ENCODE measurements at places on chromosomes 16 and 17.

DNA sequence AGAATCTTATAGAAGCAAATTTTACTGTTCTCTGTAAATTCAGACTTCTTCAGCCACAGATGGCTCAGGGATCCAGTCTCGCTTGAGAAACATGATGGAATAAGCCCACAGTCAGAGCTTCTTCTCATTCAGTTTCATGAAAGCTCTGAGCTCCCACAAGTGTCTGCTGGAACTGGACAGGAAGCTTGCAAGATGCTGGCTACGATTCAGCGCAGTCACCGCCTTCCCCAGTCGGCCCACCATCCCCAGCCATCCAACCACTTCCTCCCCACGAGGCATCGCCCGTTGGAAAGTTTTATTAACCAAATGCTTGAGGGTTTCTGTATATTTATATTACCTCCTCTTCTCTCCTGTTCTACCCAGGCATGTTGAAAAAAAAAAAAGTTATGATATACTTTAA, 171.7 kb downstream of the ZFHX3 start:
- DNase-seq, result peak; percentile 2

DNA sequence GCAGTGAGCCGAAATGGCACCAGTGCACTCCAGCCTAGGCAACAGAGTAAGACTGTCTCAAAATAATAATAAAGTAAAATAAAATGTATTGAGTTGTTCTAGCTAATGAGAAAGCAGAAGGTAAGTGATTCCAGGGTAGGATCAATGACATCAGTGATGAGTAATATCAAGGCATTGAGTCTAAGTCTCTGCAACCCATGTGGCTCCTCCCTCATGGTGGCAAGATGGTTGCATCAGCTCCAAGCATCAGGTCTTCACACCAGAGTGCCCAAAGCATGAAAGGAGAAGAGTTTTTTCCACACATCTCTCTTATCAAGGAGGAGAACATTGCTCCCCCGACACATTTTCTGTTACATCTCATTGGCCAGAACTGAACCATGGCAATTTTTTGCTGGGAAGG, 34.8 kb upstream of the GAS7 start:
- DNase-seq, result no peak

GRCh38 chr16:77788181-77789084, at the start of gene VAT1L:
Gene VAT1L, plus strand, starts transcription at chr16:77788564. Its CDS starts 119 bp downstream, at chr16:77788683.
- no peak for DNase-seq

GRCh38 chr16:78289844-78290277, 190.4 kb downstream of the WWOX start:
- DNase-seq, result no peak

DNA sequence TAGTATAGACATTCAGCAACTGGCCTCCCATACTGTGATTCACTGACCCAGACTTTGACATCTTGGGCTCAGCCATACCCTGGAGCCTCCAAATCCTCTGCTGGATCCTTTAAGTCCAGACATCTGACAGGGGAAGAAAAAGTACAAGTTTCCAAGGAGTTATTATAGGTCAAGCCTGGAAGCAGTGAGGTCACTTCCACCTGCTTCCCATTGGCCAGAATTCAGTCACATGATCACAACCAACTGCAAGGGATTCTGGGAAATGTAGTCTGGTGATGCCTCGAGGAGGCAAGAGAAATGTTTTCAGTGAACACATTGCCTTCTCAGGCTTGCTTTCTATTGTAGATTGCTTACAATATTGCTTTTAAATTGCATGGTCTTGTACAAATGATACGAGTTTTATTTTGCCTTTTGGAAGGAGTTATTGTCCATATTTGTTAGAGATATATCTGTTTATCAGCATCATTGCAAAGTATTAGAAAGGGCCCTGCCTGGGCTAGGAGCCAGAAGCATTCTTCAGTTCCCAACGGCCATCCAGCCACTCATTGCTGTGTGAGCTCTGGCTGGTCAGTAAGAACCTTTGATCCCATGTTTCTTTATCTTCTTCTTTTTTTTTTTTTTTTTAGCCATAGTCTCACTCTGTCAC, 696.9 kb downstream of the WWOX start:
- DNase-seq, result no peak

GRCh38 chr17:12642034-12642433, 23.7 kb upstream of the MYOCD start:
- DNase-seq, result no peak

DNA sequence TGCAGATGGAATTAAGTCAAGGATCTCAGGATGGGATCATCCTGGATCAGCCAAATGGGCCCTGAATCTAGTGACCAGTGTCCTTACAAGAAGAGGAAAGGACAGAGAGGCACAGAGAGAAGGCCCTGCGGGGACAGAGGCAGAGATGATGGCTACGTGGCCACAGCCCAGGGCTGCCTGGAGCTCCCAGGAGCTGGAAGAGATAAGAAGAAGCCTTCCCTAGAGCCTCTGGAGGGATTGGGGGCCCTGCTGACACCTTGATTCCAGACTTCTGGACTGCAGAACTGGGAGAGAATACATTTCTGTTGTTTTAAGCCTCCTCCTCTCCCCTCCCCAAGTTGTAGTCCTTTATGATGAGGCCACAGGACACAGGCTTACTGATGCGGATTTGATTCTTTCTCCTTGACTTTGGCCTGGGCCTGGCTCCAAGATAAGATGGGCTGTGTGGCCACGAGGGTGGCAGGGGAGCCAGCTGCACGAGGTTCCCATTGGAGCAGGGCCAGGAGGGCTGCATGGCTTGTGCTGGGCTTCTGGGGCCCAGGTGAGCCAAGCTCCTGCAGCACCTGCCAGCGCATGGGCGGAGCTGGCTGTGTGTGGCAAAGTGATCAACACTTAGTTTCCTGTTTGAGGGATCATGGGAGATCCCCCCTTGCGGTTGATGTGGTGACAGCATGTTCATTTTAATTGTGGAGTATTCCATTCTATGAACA, 146.1 kb downstream of the IRF8 start:
- DNase-seq, result peak; percentile 25

DNA sequence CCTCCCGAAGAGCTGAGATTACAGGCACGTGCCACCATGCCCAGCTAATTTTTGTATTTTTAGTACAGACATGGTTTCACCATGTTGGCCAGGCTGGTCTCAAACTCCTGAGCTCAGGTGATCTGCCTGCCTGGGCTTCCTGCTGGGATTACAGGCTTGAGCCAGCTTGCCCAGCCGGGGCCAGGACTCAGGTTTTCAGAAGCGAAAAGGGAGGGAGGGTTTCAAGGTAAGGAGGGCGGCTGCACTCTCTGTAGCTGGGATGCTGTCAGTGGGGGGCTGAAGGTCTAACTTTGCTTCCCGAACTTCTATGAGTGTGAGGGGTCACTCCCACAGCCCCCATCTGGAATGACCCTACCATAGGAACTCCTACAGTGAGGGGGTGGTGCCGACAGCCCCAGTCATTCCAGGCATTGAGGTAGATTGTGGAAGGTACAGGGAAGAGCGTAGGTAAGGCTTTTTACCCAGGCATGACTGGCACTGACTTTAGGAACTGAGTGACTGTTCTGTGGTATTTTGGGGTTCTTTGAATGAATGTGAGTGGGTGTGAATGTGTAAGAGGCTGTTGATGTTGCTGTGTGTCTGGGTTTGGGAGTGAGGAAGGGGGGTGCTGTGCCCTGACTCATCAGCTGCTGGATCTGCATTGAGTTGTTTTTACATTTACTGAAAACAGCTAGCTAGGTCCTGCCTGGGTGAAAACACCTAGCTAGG, 3.8 kb upstream of the C1QL1 start:
- DNase-seq, result no peak

- no peak for DNase-seq
These were observed 9.6 kb upstream of the EIF1 start for GRCh38 chr17:41678907-41679739.

GRCh38 chr16:86065711-86066110, 166.7 kb downstream of the IRF8 start:
- no peak for DNase-seq

Data from stimulated activated CD8-positive, alpha-beta memory T cell treated with anti-CD3 and anti-CD28 coated beads, Interleukin-2, amount 100 ng/mL, for 48 hours (primary cell).